ENCODE measurements at places on chromosomes 7 and 10.
A peak's percentile ranks its signal among the peaks of the same experiment; 100 is the strongest.

GRCh38 chr7:158107806-158108205, 479.8 kb downstream of the PTPRN2 start:
- DNase-seq = peak; percentile 45

DNA sequence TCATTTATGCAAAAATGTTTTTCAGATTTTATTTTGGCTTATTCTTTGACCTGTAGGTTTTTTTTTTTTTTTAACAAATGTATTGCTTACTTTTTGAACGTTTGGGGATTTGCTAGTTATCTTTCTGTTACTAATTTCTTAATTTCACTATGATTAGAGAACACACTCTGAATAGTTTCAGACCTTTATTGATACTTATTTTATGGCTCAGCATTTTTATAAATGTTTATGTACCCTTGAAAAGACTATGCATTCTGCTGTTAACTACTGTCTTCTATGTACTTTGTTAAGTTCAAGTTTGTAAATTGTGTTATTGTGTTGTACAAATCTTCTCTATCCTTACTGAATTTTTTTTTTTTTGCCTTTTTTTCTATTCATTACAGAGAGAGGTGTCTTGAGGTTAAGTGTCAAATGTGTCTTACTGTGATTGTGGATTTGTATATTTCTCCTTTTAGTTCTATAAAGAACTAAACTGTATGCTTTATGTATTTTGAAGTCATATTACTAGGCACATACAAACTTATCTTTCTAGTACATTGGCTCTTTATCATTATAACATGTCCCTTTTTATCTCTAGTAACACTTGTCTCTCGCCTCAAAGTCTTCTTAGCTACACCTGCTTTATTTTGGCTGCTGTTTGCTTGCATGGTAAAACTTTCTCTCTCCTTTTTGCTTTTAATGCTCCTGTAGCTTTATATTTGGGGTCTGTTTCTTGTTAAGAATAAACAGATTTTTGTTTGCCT, 8.1 kb downstream of the MKLN1 start:
- DNase-seq = no peak

- DNase-seq = no peak
Observed at GRCh38 chr10:93806903-93807302, 49.2 kb downstream of the LGI1 start.

DNA sequence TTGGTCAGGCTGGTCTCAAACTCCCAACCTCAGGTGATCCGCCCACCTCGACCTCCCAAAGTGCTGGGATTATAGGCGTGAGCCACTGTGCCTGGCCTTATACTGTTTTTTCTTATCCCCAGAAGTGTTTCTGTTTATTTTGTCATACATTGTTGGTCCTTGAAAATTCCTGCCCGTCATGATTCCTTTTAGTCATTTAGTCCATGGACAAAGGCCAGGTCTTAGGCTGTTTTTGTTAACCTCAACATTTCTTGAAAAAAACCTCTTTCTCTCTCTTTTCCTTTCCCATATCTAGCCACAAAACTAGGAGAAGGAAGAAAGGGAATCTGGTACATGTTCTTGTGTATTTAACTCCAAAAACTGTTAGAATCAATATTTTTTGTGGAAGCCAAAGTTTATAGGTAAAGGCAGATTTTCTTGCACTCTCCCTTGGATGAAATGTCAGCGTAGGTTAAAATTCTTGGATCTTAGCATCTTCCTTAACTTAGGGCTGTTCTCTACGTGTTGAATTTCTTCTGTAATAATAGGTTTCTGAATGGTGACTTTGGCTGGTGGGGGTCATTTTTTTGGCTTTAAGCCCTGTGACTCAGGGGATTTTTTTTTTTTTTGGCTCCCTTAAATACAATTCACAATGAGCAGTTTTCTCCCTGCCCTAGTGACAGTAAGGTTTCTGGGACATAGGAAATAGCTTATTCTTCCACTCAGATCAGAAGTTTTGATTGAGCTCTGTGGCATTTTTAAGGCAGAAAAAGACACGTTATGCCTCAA, 500.8 kb downstream of the AUTS2 start:
- no peak for DNase-seq

GRCh38 chr10:62861507-62861906, 45.3 kb upstream of the EGR2 start:
- DNase-seq = no peak

DNA sequence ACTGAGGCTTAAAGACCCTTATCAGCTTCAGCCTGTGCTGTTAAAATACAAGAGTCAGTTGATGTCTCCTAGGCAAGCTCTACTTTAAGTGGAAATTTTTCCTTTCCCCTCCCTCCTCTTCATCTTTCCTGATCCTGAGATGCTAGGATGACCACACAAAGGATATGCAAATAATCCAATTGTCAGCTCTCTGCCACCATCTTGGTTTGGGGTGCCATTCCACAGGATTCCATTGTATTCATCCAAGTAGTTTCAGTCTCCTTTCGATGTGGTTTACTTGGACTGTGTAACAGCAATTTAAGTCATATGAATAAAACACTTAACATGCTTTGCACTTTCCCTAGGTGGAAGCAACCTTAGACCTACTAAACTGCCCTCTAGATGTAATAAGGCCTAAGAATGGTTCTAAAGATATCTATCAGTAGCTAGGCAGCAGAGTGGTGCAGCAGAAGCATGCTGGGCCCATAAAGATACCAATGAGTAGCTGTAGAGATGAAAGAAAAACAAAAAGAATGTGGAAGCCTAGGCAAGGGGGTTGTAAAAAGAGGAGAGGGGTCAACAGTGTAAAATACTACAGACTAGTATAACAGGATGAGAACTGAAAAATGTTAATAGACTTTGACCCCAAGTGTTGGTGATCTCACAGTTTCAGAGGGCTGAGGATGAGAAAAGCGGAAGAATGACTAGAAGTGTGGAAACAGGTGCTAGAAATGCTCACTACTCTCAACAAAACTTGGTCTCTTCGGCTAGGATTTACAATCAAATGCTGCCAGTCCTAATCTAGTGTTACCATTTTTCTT, 2.4 kb upstream of the CFAP69 start:
- DNase-seq = no peak

GRCh38 chr10:128124813-128125403, 1.3 kb downstream of the MKI67 start:
- no peak for DNase-seq

DNA sequence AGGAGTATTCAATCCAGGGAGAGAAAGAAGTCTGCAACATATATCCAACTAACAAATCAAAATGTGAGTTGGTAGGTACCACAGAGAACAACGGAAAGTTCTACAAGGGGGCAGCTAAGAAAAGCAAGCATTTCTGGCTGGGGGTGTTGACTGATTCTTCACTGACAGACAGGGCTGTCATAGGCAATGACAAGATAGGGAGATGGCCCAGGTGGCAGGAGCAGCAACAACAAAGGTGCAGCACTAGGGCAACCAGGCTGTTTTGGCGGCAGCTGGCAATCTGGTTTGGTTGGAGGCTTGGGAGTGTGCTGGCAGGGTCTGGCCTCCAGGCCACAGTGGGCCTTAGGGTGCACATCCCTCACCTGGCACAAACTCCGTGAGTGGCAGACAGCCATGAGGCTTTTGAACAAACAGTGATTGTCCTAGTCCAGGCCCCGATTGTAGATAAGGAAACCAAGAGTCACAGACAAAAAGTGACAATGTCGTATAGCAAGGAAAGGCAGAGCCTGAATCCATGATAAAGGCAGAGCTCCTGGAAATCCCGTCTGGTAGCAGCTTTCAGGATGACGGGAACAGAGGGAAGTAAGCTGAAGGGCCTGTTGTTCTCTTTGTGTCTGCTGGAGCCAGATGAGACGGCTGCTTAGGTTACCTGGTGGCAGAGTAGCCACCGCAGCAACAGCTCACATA, 28.4 kb downstream of the DPCD start:
- no peak for DNase-seq

GRCh38 chr10:132539431-132539839, 1.8 kb downstream of the INPP5A start:
- peak; percentile 78 for DNase-seq

- no peak for DNase-seq
Observed at GRCh38 chr7:46859963-46860475, 721.9 kb downstream of the TNS3 start.

GRCh38 chr10:118423800-118424442, 81.8 kb upstream of the FAM204A start:
- DNase-seq = peak; percentile 94

- no peak for DNase-seq
Observed at GRCh38 chr10:72490951-72491350, 134.9 kb downstream of the MICU1 start.

GRCh38 chr10:131825150-131825848, 75.5 kb upstream of the PPP2R2D start:
- no peak for DNase-seq

DNA sequence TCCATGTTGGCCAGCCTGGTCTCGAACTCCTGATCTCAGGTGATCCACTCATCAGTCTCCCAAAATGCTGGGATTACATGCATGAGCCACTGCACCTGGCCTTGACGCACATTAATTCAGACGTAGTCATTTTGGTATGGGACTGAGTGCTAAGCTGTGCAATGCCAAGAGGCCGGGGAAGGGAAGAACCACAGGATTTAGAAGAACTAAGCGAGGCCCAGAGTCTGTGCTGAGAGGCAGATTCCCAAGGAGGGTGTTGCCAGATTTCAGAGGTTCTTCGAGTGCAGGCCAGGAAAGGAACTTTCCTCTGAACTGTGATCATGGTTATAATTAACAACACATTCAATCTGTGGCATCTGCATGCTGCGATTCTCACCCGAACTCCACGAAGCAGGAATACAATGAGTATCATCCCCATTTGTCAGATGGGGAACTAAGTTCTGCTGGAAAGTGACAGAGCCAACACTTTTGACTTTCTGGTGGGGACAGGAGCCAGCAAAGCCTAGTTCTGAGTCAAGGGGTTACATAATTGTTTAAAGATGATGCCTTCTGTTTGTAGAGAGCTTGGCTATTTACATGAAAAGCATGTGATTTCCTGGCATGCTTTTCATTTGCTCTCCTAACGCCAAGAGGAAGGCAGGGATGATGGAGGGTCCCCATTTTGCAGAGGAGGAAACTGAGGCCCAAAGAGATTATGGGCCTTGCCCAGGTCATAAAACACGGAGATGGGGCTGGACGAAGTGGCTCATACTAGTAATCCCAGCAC, 6.2 kb upstream of the ZAN start:
- no peak for DNase-seq

DNA sequence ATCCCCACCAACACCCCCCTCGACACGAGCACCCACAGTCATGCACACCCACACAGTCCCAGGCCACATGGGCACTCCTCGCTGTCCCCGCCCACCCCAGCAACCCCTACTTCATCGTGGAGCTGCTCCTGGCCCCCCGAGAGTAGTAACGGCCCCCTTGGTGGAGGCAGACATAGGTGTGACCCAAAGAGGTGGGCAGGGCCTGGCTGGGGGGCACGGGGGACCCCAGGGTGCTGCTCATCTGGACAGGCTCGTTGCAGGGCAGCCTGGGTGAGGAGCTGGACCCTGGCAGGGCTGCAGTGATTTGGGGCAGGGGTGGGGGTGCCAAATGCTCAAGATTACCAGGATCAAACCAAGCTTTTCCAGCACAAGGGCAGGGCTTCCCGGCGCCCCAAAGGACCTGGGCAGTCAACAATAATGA, 42.4 kb upstream of the ZMIZ1 start:
- peak; percentile 60 for DNase-seq

- DNase-seq = no peak
Observed at GRCh38 chr7:42070068-42070467, 166.9 kb downstream of the GLI3 start.

DNA sequence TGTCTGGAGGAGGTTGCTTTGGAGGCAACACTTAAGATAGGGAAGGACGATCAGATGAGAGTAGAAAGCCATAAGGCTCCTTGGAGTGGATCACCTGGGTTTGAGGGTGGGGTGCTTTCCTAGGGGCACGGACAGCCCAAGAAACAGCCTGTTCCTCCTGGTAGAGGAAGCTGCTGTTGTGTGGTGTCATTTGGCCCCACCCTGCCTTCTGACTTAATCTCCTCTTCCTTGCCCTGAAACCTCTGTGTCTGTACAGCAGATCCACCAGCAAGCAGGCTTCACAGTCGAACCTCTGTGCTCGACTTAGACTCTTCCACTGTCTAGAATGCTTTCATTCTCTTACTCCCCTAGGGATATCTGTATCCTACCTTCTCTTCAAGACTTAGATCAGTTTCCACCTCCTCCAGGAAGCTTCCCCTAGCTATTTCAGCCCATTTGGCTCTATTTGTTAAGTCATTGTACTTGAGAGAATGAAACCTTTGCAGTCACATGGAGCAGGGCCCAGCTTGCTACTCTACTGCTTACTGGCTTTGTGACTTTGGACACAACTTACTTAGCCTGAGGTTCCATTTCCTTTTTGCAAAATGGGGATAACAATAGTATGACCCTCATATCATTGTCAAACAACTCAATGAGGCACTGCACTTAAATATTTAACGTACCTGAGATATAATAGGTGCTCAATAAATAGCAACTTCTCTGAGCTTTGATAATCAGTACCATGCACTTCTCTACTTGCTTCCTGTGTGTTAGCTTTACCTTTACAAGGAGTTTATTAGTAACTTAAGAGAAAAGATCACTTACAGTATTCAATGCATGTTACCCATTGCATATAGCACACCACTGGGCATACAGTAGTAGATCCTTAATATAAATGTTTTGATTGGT, 5.0 kb downstream of the MXI1 start:
- no peak for DNase-seq

- no peak for DNase-seq
Observed at GRCh38 chr10:14412624-14413023, 81.9 kb upstream of the FRMD4A start.

DNA sequence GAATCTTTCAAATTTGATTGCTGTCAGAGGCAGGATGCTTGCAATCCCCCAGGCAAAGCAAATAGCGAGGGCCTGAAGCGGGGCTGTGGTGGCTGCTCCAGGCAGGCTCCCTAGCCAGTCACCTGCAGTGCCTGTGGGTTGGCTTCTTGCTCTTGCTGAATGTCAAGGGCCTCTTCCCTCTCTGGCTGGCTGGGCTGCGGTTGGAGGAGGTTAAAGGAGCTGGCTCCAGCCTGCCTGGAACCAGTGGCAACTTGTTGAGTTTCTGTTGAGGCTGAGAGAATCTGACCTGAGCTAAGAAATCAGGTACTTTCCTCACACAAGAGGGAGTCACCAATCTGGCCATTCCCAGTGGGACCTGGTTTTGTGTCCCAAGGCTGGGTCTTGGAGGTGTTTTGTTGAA, 134.7 kb downstream of the TMEM178B start:
- DNase-seq = no peak

DNA sequence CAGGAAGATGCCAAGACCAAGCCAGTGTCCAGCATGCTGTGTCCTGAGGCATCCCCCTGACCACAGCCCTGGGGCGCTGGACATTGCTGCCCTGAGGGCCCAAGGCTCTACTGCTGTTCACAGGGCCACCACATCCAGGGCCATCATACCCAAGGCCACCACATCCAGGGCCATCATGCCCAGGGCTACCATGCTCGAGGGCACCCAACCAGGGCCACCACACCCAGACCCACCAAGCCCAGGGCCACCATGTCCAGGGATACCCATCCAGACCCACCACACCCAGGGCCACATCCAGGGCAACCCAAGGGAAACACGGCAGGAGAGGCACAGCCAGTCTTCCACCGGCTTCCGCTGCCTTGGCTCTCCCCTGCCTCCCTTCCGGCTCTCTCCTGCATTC, 17.1 kb downstream of the STK32C start:
- DNase-seq = peak; percentile 34

GRCh38 chr10:71927776-71928592, 36.2 kb upstream of the CHST3 start:
- DNase-seq = no peak

- no peak for DNase-seq
Observed at GRCh38 chr10:24518981-24519597, 204.6 kb downstream of the ARHGAP21 start.

GRCh38 chr7:19899529-19899928, 126.1 kb upstream of the TMEM196 start:
- DNase-seq = no peak

All from posterior vena cava (tissue), 2 donors.